Stimulated activated CD8-positive, alpha-beta memory T cell treated with anti-CD3 and anti-CD28 coated beads, Interleukin-7, amount 100 ng/mL, for 48 hours (primary cell): ENCODE measurements at places on chromosomes 16 and 17.
A peak's percentile ranks its signal among the peaks of the same experiment; 100 is the strongest.

- no peak for DNase-seq
These were observed 7.4 kb downstream of the NDRG4 start for GRCh38 chr16:58507195-58507962.

GRCh38 chr16:84117494-84117843 lies 727 bp upstream of the MBTPS1 start:
- DNase-seq: no peak

DNA sequence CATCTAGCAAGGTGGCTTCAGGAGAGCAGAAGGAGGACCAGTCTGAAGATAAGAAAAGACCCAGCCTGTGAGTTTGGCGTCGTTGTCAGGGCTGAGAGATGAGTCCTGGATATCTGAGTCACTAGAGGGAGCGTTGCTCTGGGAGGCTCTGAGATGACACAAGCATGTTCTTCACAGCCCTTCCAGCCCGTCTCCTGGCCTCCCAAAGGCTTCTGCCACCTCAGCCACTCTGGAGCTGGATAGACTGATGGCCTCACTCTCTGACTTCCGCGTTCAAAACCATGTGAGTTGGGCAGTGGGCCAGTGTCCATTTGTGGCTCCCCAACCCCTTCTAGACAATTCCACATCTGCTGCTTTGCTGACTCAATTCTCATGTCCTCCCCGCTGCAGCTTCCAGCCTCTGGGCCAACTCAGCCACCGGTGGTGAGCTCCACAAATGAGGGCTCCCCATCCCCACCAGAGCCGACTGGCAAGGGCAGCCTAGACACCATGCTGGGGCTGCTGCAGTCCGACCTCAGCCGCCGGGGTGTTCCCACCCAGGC lies 2.3 kb downstream of the TGFB1I1 start:
- DNase-seq: no peak

DNA sequence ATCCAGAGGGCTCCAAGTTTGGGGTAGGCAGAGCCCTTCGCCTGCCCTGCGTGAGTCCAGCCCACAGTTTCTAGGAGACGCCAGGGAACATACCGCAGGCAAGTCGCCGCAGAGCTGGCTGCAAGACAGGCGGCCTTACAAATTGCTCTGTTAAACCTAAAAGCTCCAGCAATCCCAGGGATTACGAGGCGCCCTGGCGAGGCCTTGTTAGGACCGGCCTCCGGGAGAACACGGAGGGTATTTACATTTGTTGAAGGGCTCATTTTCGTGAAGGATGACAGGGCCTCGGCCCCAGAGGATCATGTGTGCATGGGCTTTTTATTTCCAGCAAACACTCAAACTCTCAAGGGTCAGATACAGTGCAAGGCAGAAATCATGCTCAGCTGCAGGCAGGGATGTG lies 77.6 kb upstream of the FOXF1 start:
- no peak for DNase-seq

- DNase-seq: no peak
These were observed 178.9 kb downstream of the C16orf95 start for GRCh38 chr16:87138316-87138715.

- no peak for DNase-seq
These were observed 17.5 kb upstream of the HOXB9 start for GRCh38 chr17:48643697-48644012.

- DNase-seq: no peak
These were observed 20.7 kb downstream of the TRAP1 start for GRCh38 chr16:3696425-3697218.

DNA sequence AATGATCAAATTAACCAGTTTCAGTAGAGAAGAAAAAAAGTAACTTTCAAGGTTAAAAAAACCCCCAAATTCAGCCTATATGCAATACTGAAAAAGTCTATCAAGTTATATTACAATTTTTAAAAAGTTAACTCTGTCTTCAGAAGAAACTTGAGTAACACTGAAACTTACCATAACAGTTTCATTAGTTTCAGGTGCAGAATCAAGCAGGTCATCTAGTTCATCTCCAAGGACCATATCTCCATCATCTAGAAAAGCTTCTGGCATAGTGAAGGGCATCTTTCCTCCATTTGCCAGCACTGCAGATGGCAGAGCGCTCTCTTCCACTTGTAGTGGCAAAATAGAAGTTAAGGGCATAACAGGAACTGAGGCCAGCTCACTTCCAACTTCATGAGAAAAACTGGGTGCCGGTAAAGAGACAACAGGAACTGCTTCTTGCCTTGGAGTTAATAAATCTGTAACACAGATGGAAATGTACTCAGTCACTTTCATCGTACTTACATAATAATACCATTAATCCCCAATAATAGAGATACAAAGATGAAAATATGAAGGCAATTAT lies 22.9 kb downstream of the ZC3H7A start:
- DNase-seq: no peak

- no peak for DNase-seq
These were observed 76.2 kb downstream of the RBFOX1 start for GRCh38 chr16:7408700-7409365.

DNA sequence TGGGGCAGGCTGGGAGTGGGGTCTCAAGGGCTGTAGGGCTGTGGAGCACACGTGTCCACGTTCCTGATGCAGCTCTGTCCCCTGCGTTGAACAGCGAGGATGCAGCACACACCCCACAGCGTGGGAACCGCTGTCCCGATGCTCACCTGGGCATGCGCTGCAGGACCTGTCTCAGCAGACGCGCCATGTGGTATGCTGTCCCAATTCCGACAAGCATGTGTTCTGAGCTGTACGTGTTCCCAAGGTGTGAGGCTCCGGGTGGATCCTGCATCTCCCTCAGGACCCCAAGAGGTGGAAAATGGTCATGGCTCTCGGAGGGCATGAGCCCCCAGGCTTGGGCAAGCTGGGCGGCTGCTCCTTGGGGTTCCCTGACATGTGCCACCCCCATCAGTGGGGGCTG lies 34.2 kb downstream of the ENGASE start:
- DNase-seq: no peak

- no peak for DNase-seq
These were observed 19.2 kb downstream of the GSDMB start for GRCh38 chr17:39899215-39899614.

DNA sequence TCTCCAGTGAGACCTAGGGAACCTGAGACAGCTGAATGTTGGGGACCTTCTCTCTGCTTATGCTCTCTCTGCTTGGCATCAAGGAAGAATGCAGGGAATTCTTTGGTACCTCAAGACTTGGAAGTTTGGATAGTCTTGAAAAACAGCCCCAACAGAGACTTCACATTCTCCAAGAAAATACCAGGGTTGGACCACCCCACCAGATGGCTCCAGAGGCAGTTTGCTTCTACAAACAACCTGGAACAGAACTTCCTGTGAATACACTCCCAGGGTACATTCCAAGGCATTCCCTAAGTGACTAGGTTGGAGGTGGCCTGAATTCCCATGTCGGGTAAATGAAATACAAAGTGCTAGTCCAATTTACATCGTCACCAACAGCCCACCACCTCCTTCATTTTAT lies 314.4 kb downstream of the PMP22 start:
- no peak for DNase-seq

DNA sequence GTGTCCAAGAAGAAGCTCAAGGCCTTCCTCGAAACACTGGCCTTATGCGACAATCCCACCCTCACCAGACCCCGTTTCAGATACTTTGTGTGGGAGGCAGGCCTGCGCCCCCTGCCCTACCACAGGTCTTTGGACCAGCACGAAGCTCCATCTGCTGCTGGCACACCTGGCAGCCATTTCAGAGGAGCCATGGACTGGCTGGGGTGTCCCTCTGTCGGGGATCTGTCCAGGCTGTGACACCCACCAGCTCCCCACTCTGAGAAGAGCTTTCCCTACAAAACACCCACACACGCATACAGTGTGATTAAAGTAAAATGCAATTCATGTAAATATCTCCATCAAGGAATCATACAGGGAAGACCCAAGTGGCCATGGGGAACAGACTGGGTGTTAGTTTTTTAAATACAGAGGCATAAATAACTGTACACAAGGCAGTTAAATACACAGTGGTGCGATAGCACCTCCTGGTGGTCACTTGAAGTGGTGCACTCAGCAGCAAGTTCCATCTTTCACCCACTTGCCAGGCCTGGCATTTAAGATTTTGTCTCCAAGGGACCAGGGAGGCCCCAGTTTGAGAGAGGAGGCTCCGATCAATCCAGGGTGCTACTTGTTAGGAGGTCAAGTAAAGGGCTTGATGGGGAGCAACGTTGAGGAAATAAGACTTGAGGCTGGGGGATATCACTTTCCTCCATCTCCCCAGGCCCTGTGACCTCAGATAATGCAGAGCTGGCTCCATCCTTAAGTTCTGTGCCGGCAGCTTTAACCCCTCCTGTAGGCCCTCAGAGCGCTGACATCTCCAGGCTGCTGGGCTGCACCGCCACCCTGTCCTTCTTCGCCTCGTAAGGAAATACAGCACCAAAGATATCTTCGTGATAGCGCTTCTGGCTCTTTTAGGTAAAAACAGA lies 43.6 kb downstream of the NOS2 start:
- DNase-seq: peak; percentile 7
